ENCODE measurements at places on chromosomes 11 and 22.

DNA sequence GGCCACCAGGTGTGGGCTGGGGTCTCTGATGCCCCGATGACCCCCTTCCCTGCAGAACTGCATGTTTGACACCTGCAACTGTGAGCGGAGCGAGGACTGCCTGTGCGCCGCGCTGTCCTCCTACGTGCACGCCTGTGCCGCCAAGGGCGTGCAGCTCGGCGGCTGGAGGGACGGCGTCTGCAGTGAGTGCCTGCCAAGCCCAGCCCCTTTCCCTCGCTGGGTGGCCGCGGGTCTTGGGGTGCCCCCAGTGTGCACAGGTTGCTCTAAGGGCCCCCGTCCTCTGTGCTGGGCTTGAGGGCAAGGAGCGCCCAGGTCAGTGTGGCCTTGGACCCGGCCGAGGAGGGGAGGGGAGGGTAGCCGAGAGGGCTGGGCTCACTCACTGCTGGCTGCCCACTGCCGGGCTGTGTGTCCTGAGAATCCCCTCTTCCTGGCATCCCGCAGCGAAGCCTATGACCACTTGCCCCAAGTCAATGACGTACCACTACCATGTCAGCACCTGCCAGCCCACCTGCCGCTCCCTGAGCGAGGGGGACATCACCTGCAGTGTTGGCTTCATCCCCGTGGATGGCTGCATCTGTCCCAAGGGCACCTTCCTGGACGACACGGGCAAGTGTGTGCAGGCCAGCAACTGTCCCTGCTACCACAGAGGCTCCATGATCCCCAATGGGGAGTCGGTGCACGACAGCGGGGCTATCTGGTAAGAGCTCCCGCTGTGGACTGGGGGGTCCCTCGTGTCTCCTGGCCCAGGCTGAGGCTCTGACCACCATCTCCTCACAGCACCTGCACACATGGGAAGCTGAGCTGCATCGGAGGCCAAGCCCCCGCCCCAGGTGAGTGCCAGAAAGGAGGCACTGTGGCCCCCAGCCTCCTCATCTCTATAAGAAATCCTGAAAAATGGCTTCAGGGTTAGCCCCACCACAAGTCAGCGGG, 17.0 kb downstream of the MUC5AC start:
- DNase-seq = no peak

DNA sequence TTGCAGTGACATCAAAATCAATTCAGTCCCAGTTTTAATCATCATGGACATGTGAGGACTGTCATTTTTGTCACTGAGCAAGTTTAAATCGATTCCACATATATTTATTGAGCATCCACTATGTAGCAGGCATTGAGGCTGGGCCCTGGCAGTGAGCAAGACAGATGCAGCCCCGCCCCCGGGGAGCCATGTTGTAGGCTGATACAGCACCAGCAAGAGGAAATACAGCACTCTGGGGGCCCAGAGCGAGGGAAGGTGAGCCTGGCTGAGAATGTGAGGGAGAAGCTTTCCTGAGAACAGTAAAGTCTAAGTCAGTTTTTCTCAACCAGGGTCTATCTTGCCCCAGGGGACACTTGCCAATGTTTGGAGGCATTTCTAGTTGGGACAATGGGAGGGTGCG, 108.6 kb upstream of the ASPHD2 start:
- no peak for DNase-seq

GRCh38 chr11:37597776-37598175, 999.7 kb upstream of the RAG2 start:
- DNase-seq = no peak

DNA sequence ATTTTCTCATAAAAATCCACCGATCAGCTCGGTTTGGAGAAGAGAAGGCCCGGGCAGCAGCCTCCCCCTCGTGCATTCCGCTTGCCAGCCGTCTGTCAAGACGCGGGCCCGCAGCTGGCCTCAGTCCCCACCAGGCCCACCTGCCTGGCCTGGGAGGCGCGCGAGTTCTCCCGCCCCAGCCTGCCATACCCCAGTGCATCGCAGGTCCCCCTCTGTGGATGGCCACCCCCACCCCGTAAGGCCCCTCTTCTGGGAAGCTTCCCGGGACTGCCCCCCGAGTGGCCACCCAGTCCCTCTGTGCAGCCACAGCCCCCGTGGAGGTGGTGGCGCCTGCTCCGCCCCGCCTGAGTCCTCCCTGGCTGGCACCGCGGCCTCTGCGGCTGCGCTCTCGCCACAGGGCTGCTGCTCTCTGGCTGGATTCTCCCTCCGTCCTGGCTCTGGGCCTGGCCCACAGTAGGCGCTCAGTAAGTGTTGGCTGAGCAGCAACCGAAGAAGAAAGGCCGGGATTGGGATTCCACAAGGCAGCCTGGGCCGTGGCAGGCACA, 74.0 kb upstream of the TCF20 start:
- no peak for DNase-seq

GRCh38 chr11:59753650-59754493, 1.3 kb upstream of the STX3 start:
- peak; percentile 61 for DNase-seq

- DNase-seq = peak; percentile 55
Measured at GRCh38 chr11:59754859-59755700, at the start of gene STX3. Gene STX3, plus strand, starts transcription at chr11:59755376. Its CDS starts 230 bp downstream, at chr11:59755606.

GRCh38 chr11:46047520-46047919, 73.7 kb downstream of the PHF21A start:
- DNase-seq = no peak

Data from GDM1 (cell line).